ENCODE measurements at places on chromosomes 13 and 19.

DNA sequence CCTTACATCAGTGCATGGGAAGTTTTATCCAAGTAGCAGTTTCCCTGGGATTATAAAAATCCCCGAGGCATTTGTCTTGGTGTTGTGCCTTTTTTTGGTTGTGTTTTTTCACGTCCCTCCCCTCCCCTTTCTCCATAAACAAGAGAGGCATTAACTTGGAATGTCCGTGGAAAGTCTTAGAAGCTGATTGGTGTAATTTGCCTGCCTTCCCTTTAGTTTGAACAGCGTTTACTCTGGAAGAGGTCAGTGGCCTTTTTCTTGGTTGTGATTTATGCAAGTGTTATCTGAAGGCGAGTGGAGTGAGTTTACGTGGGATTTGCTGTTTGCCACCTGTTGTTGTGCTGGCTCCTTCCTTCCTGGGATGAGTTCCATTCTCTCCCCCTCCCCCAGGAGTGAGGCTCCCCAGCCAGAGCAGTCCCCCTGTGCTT, 7.2 kb downstream of the ACTN4 start:
- DNase-seq: no peak

DNA sequence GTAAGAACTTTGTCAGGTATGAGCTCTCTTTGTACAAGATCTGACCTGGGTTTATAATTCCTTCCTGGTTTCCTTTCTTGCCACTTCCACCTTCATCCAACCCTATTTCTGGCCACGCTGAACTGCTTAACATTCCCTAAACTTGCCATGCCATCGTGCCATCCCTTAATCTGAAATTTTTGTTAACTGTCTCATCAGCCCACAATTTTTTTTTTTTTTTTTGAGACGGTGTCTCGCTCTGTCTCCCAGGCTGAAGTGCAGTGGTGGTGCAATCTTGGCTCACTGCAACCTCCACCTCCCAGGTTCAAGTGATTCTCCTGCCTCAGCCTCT, 144.6 kb downstream of the GGACT start:
- DNase-seq: no peak

- no peak for DNase-seq
Measured at GRCh38 chr13:64158908-64159307, 2743.3 kb upstream of the PCDH20 start.

DNA sequence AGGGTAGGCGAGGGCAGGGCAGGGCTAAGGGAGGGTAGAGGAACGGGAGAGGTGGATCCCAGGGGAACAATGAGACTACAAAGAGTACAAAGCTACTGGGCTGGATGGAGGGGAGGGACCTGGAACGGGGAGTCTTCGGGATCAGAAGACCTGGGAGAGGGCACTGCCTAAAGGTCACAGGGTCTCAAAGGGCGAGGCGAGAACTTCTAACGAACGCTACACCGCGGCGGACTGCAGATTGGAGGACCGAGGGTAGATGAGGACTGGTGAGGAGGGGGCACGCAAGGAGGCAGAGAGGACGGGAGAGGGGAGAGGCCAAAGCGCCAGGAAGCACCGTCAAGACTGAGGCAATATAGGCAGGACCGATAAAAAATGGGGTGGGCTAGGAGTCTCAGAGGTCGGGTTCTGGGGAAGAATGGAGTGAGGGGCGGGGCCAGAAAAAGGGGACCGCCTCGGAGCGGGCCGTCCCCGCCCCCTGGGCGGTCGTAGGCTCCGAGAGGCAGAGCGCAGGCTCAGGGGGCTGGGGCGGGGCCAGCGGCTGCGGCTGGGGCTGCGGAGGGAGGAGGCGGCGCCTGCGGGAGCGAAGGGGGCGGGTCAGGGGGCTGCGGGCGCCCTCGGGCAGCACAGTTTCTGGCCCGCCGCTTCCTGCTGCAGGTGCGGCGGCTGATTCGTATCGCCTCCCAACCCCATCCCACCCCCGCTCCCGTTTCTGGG, 1.3 kb upstream of the KCNC3 start:
- DNase-seq: peak; percentile 73

DNA sequence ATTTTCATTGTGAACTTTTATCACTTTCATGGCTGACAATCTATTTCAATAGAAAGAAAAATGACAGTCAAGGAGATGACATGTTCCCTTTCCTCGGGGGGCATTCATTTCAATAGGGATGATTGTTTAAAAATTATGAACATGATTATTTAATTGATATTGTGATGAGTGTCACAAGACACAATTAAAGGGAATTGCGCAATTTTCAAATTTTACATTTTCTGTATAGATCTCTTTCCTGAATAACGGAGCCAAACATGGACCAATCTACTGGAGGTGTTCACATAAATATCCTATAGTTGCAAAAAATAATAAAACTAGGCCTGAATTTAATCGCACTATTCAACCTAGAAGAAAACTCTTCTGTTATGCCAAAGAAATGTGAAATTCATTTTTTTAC, 1274.6 kb downstream of the SLITRK5 start:
- no peak for DNase-seq

DNA sequence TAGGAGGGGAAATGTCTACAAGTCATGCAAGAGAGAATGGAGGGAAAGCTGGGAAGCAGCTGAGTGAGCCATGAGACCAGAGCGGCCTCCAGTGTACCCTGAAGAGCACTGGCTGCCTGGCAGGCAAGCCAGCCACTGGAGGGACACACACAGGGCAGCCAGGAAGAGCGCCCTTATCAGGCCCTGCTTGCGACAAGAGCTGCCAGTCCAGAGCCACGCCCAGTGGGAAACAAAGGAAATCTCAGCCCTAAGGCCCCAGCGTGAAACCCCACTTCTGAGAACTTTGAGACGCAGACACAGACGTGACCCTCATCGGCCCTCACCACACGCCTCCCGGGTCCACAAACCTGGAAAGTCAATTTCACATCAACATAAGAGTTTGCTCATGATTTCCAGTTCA, 105.0 kb downstream of the STK24 start:
- DNase-seq: no peak

DNA sequence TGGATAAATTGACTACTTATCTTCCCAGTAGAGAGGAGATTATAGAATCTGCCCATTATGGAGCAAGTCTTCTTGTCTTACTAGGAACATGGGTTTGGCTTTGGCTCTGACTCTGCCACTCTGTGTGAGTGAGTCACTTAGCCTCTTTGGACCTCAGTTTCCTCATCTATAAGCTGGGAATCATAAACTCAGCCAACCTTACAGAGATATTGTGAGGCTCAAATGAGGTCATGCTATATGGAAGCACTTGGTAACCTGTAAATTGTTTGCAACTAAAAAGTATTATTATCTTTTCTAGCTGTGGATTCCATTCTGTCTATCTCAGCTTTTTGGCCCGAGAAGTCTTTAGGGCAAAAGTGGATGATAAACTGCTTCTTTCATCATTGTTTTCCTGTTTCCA, 186.8 kb upstream of the TSC22D1 start:
- DNase-seq: no peak

DNA sequence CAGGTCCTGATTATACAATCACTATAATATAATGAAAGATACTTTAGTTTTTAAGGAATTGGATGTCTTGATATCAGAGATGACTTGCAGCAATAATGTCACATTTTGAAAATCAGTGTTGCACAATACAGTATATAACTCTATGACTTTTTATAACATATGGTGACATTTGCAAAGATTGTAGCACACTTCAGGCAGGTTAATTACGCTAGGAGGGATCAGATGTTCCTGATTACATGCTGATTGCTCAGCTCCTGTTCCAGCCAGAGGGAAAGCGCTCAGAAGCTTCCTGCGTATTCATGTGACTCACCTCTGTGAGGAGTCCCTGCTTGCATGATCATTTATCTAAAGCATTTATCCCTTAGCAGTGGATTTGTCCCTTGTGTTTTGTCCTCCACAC, 265.6 kb downstream of the GPC5 start:
- DNase-seq: no peak

- DNase-seq: no peak
Measured at GRCh38 chr13:102556806-102557205, 40.0 kb upstream of the TPP2 start.

GRCh38 chr13:36920616-36921185, 663 bp upstream of the SMAD9 start:
- DNase-seq: no peak

DNA sequence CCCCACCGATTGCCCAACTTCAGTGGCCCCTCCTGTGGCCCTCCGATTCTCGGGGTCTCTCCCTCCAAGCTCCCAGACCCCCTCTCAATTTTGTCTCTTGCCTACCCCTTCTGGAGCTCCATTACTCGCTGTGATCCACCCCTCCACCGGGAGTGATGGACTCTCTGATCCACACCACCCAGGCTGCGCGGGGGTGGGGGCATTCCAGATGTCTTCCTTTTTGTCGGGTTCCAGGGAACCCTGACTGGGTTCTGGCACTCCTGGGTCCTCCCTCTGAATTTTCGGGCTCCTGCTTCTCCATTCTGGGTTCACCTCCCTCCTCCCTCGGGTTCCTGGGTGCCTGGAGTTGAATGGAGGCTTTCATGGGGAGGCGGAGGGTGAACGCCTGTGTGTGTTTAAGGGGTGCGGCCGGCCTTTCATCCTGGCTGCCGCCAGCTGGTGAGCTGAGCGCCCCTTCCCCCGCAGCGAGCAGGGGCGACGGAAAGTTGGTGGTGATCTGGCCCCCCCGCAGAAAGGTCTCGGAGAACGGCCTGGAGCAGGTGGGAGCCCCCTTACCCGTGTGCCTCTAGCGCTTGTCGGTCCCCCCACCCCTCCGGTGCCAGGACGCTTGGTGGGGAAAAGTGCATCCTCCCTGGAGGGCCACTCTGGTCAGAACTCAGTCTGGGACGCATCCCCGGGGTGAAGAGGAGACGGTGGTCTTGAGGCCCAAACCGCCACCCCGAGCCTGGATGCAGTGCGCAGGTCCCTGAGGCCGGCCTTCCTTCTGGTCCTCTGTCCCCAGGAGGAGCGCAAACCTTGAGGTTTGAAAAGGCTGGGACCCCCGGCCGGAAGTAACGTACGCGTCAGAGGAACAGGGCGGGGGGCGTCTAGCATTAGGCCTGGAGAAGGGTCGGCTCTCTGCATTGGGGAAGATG, 1.6 kb downstream of the MISP3 start:
- no peak for DNase-seq

DNA sequence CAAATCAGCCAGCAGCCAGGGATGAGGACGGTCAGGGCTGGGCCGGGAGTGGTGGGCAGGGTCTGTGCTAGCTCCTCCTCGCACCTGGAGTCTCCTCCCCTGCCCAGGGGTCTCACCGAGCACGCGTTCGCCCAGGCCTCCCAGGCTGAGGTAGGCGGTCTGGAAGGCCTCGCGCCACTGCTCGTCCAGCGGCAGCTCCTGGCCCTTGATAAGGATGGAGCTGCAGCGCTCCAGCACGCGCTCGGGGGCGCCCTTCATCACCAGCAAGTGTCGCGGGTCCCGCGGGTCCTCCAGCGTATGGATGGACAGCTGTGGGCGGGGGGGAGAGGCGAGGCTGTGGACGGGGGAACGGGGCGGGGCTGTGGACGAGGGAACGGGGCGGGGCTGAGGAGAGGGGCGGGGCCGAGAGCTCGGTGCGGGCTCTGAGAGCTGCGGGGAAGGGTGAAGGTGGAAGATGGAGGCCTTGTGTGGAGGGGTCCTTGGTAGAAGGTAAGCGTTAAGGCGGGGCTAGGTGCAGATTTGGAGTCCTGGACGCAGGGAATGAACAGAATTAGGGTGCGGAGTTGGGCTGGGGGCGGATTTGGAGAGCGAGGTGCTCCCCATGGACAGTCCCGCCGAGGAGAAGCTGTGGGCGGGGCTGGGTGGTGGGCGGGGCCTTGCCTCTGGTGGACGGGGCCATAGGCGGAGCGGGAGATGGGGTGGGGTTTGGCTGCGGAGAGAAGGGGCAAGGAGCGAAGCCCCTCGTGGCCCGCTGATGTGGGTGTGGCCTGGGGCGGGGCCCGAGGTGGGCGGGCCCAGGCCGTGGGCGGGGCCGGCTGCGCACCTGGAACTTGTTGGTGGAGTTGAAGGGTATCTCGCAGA, 5.7 kb downstream of the ATP4A start:
- DNase-seq: peak; percentile 30

GRCh38 chr13:106562301-106562700, 5.6 kb downstream of the ARGLU1 start:
- no peak for DNase-seq
